Cortex of kidney (tissue), 1 donor: ENCODE measurements at places on chromosomes 5 and 9.

DNA sequence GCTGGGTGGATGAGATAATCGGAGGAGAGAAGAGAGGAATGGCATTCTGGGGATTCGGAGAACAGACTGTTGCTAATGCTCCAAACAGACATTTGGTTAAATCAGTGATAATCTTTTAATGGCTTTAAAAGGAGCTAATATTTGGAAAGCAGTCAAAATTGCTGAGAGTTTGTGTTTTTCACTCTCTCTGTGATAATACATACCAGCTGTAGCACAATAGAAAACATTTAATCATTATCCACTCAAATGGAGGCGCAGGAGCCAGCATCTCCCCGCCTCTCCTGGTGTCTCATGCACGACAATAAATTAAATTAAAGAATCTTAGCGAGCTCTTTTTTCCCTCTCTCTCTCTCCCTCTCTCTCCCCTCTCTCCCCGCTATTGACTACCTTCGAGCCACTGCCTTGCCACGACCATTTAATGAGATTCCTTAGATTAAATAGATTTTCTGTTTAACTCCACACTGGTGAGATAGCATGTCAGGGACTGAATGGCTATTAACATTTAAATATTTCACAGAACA, 268.6 kb upstream of the MVB12B start:
- DNase-seq: no peak

DNA sequence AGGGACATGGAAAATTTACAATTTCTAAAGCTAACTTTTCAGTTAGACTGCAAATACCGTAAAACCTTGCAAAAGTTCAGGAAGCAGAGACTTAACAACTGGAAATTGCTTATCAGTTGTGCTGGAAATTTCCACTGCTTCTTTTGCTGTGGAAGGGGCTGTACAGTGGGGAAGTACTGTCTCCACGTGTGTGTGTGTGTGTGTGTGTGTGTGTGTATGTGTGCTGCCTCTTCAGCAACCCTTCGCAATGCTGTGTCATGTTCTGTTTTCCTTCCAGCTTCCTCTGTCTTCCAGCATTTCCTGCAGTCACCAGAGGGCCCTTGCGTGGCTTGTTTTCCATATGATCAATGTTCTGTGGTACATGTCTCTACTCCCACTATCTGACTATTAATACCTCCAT, 87.5 kb upstream of the RANBP3L start:
- no peak for DNase-seq

DNA sequence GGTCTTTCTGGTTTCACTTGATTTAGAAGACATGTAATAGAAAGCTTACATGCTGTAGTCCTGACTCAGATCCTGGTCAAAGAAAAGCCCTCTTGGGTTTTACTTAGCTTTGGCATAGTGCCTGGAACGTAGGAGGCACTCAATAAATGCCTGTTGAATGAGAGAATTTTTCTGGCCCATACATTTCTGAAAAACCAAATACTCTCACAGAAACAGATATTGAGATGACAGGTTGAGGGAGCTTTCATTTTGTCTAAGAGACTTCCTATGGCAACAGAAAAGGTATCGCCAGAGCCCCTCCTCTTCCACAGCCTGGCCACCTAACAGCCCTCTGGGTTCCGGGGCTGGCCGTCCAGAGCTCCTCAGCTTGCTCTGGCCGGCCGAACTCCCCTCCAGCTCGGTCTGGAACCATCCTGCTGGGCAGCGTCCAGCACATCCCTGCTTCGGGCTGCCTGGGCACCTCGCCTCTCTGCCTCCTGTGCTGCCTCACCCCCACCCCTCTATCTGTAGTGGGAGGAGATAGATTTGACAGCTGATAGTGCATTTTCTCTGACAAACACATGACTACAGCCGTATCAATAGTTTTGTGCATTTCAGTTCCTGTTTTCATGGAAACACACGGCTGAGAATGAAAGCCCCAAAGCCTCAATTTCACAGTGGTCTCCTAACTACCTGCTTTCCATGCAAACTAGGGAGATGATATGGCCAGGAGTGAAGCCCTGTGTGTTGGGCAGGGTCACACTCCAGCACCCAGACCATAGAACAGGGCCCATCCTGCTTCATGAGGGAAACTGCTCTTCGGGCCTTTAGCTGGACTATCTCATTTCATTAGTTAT, 1.1 kb downstream of the IL4 start:
- no peak for DNase-seq

- no peak for DNase-seq
These were observed 234.6 kb downstream of the GABRB2 start for GRCh38 chr5:161311965-161312364.

- DNase-seq: no peak
These were observed 13.0 kb downstream of the NEK6 start for GRCh38 chr9:124270504-124271335.

DNA sequence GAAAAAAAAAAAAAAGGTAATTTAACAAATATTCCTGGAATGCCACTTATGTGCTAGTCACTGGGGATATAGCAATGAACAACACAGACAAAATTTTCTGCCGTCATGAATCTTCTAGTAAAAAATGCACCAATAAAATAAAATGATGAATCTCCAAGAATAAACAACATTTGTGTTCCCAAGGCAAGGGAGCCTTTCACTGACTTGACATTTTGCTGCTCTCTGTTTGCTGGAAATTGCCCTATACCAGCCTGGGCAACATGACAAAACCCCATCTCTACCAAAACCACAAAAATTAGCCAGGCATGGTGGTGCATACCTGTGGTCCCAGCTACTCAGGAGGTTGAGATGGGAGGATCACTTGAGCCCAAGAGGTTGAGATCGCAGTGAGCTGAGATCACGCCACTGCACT, 64.5 kb upstream of the ERBIN start:
- no peak for DNase-seq

- no peak for DNase-seq
These were observed 36.3 kb upstream of the LRRTM2 start for GRCh38 chr5:138911441-138911840.

DNA sequence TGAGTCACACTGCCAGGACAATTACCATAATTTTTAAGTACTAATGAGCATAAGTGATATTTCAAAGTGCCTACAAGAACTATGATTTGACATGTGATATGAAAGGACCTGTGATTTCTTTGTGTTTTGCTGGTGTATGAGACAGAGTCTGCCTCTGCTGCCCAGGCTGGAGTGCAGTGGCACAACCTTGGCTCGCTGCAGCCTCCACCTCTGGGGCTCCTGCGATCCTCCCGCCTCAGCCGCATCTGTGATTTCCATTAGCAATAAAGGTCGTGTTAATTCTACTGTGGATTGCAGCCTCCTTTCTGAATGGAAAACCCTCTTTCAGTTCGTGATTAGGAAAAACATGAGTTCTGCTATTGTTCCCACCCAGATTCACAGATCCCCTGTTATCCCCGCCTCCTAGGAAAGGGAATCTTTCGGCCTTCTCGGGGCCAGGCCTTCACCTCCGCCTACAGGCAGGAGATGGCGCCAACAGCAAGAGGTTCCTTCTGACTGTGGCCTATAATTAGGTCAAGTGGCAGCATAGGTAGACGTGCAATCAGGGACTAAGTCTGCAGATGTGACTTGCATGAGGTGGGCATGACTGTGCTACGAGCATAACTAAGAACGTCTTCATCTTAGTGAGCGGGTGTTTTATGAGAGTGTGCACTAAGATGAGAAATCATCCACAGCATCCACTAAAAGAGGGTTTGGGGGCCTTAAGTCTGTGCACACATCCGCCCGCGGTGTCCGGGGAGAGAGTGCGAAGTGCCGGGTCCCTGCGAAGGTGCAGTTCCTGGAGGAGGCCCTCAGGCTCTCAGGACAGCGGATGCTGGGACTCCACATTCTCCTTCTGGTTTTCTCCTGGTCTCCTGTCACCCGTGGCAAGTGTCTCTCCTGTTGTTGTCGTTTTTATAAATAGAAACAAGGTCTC, 23.1 kb downstream of the TRIM7 start:
- DNase-seq: no peak

GRCh38 chr5:72232838-72233237, 87.2 kb downstream of the MRPS27 start:
- no peak for DNase-seq

DNA sequence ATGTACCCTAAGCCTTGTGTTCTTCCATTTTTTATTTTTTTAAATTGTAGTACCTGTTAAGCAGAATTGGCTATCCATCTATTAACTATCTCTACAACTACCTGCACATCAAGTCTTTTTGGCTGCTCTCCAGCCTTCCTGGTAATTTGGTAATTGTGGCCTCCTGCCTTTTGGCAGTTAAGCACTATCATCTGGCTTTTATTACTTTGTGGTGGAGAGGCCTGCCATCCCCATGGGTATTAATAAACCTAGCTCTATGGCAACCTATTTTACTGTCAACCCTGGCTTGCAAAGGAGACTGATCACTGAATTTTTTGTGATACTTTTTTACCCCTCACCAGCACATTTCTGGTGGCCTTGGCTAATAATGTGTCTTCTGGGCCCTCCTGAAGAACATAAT, 20.5 kb downstream of the SELENOP start:
- no peak for DNase-seq

DNA sequence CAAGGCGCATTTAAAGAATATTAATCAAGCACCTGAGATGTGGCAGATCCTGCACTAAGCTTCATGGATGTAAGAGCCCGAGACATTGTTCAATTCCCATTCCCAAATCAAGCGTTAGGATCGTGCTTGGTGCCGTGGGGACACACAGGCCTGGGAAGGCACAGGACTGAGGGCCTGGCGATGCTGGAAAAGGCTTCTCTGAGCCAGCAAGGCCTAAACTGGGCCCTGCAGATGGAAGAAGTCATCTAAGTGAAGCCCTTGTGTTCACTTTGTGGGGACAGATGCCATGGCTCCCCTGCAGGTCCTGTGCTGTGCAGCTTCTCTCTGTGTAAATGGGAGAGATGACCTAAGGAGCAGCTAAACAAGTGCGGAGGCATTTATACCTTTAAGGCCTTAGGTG, 83.9 kb downstream of the LIFR start:
- no peak for DNase-seq

DNA sequence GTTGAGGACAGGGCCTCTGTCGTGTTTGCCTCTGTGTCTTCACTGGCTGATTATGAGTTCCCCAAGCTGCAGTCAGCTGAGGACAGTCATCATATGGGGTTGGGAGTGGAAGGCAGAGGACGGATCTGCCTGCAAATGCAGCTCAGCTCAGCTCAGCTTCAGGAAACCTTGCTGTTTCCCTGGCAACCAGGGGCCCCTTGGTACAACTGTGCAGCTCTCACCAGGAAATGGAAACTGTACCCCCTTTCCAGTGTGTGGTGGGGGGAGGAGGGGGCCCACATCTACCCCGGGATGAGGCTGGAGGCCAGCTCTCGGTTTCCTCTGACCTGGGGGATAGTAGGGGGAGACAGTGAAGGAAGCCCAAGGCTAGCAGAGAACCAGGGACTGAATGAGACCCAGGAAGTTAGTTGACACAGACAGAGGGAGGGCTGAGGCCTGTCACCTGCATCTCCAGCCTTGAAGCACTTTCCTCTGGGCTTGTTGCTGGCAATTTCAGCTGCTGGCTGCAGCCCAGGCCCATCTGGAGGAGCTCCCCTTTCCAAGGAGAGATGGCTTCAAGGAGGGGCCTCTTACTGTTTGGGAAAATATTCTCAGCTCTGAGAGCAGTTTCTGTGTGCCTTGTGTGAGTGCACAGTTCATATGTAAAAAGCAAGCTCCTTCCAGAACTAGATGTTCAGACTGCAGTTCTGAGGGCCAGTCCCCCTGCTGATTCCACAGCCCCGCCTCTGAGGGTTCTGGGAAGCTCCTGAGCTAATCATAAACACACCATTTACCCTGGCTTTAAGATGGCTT, 6.9 kb downstream of the ANXA6 start:
- DNase-seq: no peak

- no peak for DNase-seq
These were observed 1247.5 kb upstream of the C9orf72 start for GRCh38 chr9:28820741-28821140.
